ENCODE measurements at places on chromosomes 2 and 18.

GRCh38 chr2:17355608-17356329 lies 162.5 kb downstream of the RAD51AP2 start:
- no peak for DNase-seq

DNA sequence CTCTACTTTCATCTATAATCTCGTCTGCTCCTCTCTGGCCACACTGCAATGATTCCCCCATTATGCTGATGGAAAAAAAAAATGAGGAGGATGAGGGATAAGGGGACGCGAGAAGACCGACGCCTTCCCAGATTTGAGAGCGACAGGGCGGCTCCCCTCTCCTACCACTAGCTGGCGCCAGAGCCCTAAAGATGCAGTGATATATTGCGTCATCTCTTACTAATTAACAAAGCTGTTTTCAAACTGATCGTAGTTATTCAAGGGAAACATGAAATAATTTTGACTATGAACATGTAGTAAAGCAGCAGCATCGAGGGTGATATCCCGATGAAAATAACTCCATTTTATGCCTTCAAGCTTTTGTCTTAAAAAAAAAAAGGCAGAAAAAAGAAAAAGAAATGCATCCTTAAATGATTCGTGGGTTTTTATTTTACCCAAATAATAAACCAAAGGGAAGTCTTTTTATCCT lies 48.0 kb upstream of the HNRNPA3 start:
- DNase-seq: peak; percentile 77

DNA sequence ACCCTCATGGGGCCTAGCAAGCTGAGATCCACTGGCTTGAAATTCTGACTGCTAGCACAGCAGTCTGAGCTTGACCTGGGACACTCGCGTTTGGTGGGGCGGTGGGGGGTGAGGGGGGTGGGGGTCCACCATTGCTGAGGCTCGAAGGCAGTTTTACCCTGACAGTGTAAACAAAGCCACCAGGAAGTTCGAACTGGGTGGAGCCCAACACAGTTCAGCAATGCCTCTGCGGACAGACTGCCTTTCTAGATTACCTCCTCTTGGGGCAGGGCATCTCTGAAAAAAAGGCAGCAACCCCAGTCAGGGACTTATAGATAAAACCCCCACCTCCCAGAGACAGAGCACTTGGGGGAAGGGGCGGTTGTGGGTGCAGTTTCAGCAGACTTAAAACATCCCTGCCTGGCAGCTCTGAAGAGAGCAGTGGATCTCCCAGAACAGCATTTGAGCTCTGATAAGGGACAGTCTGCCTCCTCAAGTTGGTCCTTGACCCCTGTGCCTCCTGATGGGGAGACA lies 149.7 kb upstream of the TANK start:
- no peak for DNase-seq

DNA sequence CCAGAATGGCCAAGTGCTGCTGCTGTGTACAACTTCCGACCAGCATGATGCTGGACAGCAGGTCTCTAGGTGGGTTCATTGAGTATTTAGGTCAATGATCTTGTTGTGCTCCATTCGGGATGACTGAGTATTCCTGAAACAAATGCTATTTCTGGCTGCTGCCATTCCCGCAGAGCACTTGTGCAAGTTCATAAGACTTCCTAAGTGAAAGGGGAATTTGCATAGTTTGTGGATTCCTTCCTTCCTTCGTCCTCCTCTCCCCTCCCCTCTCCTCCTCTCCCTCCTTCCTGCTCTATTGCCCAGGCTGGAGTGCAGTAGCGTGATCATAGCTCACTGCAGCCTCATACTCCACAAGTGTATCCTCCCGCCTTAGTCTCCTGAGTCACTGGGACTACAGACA lies 40.4 kb downstream of the LDLRAD4 start:
- DNase-seq: no peak

DNA sequence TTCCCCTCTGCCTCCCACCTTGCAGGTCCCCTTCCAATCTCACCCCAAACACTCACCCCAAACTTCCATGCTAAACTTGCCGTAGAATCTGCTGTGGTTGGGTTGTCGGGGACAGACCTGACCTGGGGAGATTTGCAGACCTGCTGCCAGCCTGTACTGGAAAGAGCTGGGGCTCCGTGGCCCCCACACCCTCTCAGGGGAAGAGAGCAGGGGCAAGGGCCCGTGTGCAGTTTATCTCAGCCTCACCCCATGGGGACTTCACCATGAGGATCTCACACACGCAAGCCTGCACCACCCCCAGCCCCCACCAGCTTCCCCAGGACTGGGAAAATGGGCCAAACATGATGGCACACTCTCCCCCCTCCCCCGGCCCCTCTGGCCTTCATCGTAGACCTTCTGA lies 30.7 kb downstream of the KCNIP3 start:
- DNase-seq: no peak

DNA sequence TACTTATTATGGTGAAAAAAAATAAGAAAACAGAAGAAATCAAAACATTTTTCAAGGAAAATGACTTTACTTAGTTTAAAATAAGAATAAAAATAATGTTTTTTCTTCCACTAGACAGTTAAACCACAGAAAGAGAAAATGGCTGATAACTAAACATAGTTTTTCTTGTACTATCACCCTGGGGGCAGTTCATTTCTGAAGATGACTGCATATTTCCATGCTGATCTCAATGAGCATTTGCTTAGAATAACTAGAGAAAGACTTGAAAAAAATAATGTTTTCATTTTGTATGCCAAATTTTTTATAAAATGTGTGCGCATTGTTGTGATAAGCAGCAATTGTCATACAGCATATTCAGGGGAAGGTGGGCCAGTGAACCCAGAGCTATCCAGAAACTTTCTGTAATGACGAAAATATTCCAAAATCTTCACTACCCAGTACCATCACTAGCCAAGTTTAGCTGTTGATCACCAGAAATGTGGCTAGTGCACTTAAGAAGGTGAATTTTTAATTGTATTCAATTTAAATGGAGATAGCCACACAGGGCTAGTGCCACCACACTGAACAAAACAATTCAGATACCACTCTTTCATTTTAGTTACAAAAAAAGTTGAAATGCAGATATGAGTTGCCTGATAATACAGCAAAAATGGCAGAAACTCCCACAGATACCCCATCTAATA lies 513.4 kb upstream of the NETO1 start:
- DNase-seq: no peak

GRCh38 chr18:42028247-42028832 lies 73.3 kb downstream of the PIK3C3 start:
- DNase-seq: peak; percentile 13

- no peak for DNase-seq
These were observed 334.5 kb upstream of the SPHKAP start for GRCh38 chr2:228516019-228516418.

DNA sequence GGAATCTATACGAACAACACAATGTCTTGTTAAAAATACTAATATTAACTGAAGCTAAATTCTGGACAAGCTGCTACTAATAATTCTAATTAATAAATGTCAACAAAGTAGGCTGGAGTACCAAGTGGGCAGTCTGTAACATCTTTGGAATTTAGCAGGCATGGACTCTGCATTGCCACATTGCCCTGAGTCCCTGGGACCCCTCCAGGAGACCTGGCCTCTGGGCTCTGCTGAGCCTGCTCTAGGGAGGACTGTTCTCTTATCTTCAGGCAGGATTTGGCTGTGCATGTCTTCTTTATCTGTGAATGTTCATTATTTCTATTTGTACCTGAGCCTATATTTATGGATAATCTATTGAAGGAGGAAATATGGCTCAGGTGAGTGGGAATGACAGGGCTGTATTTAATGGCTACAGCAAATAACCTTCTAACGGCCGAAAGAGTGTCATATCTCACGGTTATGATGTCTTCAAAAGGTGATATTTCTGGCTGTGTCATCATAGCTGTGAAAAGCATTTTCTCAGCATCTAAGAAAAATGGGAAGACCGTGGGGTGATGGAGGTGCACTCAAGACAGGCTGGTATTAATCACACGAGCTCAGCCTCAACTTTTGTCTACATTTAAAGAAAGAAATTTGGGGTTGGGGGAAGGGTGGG lies 28.6 kb upstream of the SETBP1 start:
- no peak for DNase-seq

DNA sequence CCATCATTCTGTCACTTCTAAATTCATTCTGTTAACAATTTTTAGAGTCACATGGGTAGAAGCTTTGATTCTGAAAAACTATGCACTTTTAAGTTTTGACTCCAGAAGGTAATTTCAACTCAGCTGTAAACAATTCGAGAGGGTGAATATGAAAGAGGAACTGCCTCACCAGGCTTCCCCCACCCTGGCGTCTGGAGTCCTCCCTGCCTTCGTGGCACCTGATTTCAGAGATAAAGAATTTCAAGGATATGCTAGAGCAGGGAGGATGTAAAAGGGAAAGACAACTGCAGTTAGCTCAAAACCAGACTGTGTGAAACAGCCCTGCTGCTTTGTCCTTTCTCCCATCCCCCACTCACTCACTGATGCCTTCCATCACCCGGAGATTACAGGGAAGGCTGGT lies 40.7 kb downstream of the ONECUT2 start:
- DNase-seq: no peak

DNA sequence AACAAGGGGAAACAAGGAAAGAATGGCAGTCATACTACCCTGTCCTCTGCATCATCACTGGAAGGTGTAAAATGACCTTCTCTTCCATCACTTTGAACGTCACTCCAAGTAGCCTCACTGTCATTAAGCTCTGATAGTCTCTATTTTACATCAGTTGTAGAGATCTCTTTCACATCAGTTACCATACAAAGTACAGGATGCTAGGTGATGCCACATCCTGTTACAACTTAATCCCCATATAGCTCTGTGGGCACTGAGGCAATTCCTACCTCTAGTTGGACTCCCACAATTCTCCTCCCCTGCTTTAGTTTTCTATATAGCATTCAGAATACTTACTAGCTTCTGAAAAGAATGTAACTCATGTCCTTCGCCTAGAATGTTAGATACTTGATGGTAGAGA lies 55.1 kb upstream of the TTC27 start:
- no peak for DNase-seq

GRCh38 chr2:35946478-35946877 lies 409.1 kb upstream of the CRIM1 start:
- DNase-seq: no peak

GRCh38 chr2:203718087-203718486 lies 11.6 kb downstream of the CD28 start:
- DNase-seq: no peak

GRCh38 chr2:109481196-109481555 lies 132.6 kb downstream of the SEPTIN10 start:
- no peak for DNase-seq

- DNase-seq: no peak
These were observed 233.3 kb downstream of the MBD2 start for GRCh38 chr18:53991202-53991601.

- no peak for DNase-seq
These were observed 26.0 kb upstream of the NMI start for GRCh38 chr2:151315381-151315903.

GRCh38 chr2:98884658-98885057 lies 51.4 kb downstream of the CRACDL start:
- no peak for DNase-seq

GRCh38 chr2:9089831-9090230 lies 86.3 kb upstream of the MBOAT2 start:
- no peak for DNase-seq
